ENCODE measurements at places on chromosomes 2 and 18. TPM values are rescaled to one million over a fixed set of nuclear protein-coding genes. Genes with fewer than 3 reads are reported as not detected.

The RAB6C gene
- total RNA-seq: not detected

The PPP3R1 gene
- total RNA-seq: 20.7 TPM

DNA sequence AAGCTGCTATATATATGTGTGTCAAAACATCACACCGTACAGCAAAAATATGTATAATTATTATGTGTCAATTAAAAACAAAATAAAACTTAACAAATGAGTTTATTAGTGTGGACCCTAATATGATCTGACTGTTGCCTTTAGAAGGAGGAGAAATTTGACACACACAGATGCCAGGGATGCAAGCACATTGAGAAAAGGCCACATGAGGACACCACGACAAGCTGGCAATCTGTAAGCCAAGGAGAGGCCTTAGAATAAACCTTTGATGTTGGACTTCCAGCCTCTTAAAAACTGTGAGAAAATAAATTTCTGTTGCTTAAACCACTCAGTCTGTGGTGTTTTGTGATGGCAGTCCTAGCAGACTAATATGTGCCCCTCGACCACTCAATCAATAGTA is 214.7 kb downstream of the KCNS3 start:
- DNase-seq: no peak

The EHD3 gene
- 2.6 TPM for total RNA-seq

DNA sequence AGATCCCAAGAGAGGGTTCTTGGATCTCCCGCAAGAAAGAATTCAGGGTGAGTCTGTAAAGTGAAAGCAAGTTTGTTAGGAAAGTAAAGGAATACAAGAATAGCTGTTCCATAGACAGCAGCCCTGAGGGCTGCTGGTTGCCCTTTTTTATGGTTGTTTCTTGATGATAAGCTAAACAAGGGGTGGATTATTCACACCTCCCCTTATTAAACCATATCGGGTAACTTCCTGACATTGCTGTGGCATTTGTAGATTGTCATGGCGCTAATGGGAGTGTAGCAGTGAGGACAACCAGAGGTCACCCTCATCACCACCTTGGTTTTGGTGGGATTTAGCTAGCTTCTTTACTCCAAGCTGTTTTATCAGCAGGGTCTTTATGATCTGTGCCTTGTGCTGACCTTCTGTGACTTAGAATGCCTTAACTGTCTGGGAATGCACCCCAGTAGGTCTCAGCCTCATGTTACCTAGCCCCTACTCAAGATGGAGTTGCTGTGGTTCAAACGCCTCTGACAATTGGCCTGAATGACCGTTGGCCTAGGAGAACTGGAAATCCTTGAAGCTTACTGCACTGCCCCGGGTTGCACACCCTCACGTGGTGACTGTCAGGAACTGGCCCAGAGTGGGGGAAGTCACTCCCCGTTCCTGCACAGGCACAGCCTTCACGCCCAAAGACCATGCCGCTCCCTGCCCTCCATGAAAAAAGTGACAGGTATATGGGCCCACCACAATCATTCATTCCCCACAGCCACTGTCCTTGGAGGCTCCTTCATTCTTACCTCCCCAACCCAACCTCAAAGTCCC is 136.9 kb downstream of the SEPTIN10 start:
- DNase-seq: no peak

DNA sequence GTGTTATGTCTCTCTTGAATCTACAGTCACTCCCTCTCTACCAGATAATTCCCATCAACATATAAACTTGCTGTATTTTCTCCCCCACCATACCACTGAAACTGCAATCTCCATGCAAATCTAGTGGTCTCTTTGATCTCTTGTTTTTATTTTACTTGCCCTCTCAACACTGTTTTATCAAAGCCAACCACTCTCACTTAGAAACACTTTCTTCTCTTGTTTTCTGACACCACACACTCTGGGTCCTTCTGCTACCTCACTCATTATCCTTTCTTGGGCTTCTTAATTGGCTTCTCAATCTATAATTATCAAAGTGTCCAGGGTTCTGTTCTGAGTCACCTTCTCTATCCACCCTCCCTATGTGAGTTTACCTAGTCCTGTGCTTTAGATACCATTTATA is 2.0 kb upstream of the MCFD2 start:
- DNase-seq: no peak
